Natural killer cell (primary cell): ENCODE measurements at places on chromosomes 2 and 18.

GRCh38 chr2:206611191-206611590, 31.1 kb upstream of the FAM237A start:
- H3K27ac ChIP-seq = no peak overlapping the region
- DNase-seq = no peak
- no peaks in the 10 kb centered on the region for H3K36me3 ChIP-seq
- H3K4me3 ChIP-seq = no peak overlapping the region

GRCh38 chr2:233705911-233706506, 6.7 kb upstream of the UGT1A5 start:
- H3K27me3 ChIP-seq = no peaks in the 10 kb centered on the region
- H3K4me3 ChIP-seq = no peak overlapping the region
- H3K4me1 ChIP-seq = no peaks in the 10 kb centered on the region
- DNase-seq = no peak

- no peaks in the 10 kb centered on the region for H3K4me1 ChIP-seq
- H3K4me3 ChIP-seq = no peak overlapping the region
- DNase-seq = no peak
Observed at GRCh38 chr2:25035537-25036220, 6.2 kb upstream of the EFR3B start.

- no peak for DNase-seq
- peaks cover 3% of the 10 kb centered on the region for H3K27me3 ChIP-seq
- no peaks in the 10 kb centered on the region for H3K4me1 ChIP-seq
Observed at GRCh38 chr18:12301263-12302005, 6.6 kb upstream of the TUBB6 start.

DNA sequence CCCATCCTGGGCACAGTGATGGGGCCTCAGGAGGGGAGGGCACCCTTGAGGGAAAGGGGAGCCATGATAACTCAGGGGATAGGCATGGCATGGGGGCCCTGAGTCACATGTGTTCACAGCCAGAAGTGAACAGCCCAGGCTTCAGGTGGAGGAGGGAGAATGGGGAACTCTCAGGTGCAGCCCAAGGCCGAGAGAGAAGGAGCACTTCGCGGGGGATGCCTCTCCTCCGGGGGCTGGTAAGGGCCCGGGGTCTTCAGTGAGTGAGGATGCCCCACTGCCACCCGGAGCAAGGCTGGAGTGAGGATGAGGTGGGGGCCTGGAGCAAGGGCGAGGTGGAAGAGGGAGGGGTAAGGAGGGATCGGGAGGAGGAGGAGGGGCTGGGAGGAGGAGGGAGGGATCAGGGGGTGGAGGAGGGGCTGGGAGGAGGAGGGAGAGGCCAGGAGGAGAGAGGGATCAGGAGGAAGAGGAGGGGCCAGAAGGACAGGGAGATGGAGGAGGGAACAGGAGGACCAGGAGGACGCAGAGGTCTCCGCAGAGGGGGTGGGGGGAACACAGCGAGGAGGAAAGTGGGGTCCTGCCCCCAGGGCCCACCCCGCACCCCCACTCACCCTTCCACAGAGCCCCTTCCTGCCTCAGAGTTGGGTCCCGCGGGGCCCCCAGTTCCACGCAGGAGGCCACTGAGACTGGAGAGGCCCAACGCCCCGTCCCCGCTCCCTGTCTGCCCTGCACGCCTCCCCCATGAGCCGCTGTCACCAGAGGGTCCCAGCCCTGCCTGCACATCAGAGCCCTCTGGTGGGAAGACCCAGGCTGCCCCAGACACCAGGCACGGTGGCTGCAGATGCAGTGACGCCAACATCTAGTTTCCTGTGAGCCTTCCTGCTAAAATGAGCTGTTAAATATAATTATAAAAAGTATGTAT, 42.8 kb downstream of the RAMP1 start:
- H3K4me3 ChIP-seq = no peak overlapping the region
- H3K27me3 ChIP-seq = no peaks in the 10 kb centered on the region
- peak overlapping the region; percentile 72 for H3K27ac ChIP-seq
- peaks cover 83% of the 10 kb centered on the region for H3K4me1 ChIP-seq

GRCh38 chr18:63213331-63213900, 106.2 kb downstream of the BCL2 start:
- peaks cover 52% of the 10 kb centered on the region for H3K4me1 ChIP-seq
- no peak overlapping the region for H3K4me3 ChIP-seq

GRCh38 chr2:11551569-11552259, 17.9 kb downstream of the GREB1 start:
- no peak overlapping the region for H3K27ac ChIP-seq
- no peaks in the 10 kb centered on the region for H3K36me3 ChIP-seq
- peaks cover 2% of the 10 kb centered on the region for H3K27me3 ChIP-seq
- peaks cover 5% of the 10 kb centered on the region for H3K4me1 ChIP-seq

GRCh38 chr18:62751341-62751821, 36.0 kb downstream of the PHLPP1 start:
- no peaks in the 10 kb centered on the region for H3K27me3 ChIP-seq
- no peak for DNase-seq
- H3K27ac ChIP-seq = no peak overlapping the region
- no peaks in the 10 kb centered on the region for H3K4me1 ChIP-seq
- no peak overlapping the region for H3K4me3 ChIP-seq

- no peaks in the 10 kb centered on the region for H3K27me3 ChIP-seq
- DNase-seq = no peak
- H3K4me3 ChIP-seq = no peak overlapping the region
- H3K4me1 ChIP-seq = no peaks in the 10 kb centered on the region
- H3K36me3 ChIP-seq = no peaks in the 10 kb centered on the region
Observed at GRCh38 chr18:69968039-69968438, 20.4 kb upstream of the CD226 start.
